GM23248 (cell line): ENCODE measurements at places on chromosomes 5 and 9.

DNA sequence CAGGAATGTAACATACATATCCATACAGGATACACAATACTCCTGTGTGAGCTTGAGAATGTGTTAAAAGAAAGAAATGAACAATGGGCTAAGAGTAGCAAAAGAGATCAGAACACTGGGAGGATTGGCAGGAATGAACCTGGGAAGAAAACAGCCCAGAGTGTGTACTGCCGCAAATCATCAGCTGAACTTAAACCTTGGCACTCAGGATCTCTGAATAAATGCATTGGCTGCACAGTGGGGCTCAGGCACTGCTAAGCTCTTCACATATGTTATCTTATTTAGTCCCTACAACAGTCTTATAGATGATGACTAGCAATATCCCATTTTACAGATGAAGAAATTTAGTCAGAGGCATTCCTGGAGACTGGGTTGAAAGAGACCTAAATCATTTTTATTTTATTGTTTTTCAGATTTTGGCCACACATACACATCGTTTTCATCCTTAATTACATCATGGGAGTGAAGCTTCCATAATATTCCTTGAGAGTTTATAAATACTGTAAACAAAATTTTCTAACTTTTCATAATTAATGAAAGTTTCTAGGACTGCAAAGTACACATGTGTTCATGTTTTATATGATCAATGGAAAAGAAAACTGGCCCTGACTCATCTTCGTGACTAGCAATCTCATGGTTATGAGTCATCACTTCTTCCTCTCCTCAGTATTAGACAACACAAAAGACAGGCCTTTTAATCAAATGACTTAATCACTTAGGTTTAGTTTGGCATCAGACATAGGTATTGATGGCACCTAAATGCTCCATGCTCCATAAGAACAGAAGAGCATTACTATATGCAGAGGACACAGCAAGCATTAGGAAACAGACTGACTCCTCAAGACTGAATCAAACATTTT is 59.2 kb downstream of the CDH18 start:
- peak; percentile 90 for DNase-seq

DNA sequence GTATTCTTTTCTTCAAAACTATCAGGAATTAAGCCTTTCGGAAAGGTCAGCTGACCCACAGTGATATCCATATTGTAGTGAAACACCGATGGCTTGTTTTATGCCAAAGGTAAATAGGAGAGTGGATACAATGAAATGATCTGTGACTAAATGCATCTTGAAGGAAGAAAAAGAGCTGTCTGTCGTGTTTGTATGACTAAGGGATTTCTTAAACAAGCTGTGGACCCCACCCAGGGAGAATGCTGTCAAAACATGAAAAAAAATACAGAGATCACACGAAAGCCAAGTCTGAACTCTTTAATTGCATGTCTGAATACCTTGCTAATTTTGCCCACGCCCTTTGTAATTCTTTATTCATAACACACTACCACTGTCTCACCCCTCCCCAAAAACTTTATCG is 286.4 kb upstream of the WWC1 start:
- peak; percentile 41 for DNase-seq

GRCh38 chr9:14722391-14723035 is at the start of gene CER1:
Gene CER1, minus strand, starts transcription at chr9:14722733. Its CDS starts 61 bp downstream, at chr9:14722672.
- no peak for DNase-seq

DNA sequence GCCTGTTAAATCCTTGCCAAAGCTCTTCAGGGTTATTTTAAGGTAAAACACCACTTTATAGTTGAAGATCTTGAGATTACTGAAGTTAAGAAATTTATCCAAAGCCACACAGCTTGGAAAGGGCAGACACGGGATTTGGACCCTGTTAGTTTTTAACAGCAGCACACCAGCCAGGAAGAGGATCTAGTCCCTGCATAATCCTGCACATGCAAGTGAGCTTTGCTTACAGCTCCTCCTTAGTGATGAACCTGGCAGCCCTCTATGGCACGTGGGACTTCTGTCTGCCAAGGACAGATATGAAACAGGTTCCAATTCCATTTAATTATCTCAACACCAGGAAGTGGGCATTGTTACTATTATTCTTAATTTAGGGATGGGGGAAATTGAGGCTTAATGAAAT is 108.7 kb downstream of the TRIM32 start:
- no peak for DNase-seq

- no peak for DNase-seq
Measured at GRCh38 chr9:127734247-127734746, 797 bp downstream of the TOR2A start.
